ENCODE measurements at places on chromosomes 12 and 14. TPM values are rescaled to one million over a fixed set of nuclear protein-coding genes. Genes with fewer than 3 reads are reported as not detected.
A peak's percentile ranks its signal among the peaks of the same experiment; 100 is the strongest.

DNA sequence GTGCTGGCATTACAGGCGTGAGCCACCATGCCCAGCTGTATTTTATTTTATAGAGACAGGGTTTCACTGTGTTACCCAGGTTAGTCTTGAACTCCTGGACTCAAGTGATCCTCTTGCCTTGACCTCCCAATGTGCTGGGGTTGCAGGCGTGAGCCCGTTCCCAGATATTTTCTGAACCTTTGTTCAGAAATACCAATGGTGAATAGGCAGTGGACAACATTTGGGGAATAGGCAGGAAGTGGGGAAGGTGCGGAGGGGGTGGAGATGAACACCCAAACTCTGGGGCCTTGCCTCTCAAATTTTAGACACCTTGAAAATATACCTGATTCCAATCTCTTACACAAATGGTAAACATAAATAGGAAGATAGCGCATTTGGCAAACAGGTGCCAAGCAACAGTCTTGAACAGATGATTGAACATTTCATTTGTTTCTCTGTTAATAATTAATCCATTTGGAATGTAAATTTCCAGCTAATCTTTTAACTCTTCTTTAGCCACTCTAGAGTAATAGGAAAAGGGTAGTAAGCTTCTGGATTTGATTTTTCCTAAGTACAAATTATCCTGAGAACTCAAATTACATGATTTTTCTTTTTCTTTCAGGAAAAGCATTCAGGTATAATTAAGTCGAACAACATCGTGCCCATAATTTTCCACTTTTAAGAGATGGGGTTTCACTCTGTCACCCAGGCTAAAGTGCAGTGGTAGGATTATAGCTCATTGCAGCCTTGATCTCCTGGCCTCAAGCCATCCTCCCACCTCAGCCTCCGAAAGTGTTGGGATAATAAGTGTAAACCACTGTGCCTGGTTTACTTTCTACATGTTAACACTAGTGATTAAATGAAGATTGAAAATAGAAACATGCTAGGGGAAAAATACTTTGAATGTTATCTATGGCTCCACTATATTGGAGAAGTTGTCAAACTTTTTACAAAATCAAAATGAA, 22.9 kb upstream of the RNF34 start:
- DNase-seq: no peak

DNA sequence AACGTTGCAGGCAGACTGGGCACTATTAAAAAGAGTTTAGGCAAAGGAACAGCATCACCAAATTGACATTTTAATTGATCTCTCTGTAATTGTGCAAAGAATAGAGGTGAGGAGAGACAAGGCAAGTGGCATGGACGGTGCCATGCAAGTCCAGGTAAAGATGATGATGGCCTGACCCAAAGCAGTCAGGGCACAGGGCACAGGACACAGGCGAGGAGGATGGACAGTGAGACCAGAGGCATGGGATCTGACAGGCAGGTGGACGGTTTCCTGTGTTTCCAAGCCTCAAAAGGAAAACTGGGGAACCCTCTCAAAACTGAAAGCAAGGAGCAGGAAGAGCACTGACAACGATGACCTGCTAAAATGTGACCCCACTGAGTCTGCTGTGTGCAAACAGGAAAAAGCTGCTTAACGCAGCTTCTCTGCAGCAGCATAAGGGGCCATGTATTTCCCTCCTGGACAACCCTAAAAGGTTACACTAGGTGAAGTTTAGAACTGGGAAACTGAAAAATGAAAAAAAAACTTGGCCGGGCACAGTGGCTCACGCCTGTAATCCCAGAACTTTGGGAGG, 50.9 kb downstream of the CLIP1 start:
- no peak for DNase-seq

Gene PRKD1
- total RNA-seq: 2.7 TPM

Gene KIAA0586
- total RNA-seq: 20.9 TPM

DNA sequence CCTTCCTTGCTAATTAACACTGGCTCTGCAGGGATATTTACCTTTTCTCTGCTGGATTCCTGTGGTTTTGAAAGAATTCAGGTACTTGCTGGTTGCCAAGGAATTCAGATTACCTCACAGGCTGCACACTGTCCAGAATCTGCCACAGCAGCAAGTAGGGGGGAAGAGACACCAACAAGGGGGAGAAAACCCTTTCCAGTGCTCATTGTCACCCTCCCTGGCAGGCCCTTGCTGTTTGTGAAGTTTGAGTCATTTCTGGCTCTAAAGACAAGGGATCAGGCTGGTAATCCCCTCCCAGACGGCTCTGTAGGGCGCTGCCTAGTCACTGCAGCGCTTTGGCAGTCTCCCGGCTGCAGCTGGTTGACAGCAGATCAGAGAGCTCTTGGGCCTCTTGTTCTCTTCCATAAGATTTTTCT, 50.8 kb downstream of the TTLL5 start:
- DNase-seq: peak; percentile 35

Data from H9 (cell line).